ENCODE measurements at places on chromosomes 12 and 14.

DNA sequence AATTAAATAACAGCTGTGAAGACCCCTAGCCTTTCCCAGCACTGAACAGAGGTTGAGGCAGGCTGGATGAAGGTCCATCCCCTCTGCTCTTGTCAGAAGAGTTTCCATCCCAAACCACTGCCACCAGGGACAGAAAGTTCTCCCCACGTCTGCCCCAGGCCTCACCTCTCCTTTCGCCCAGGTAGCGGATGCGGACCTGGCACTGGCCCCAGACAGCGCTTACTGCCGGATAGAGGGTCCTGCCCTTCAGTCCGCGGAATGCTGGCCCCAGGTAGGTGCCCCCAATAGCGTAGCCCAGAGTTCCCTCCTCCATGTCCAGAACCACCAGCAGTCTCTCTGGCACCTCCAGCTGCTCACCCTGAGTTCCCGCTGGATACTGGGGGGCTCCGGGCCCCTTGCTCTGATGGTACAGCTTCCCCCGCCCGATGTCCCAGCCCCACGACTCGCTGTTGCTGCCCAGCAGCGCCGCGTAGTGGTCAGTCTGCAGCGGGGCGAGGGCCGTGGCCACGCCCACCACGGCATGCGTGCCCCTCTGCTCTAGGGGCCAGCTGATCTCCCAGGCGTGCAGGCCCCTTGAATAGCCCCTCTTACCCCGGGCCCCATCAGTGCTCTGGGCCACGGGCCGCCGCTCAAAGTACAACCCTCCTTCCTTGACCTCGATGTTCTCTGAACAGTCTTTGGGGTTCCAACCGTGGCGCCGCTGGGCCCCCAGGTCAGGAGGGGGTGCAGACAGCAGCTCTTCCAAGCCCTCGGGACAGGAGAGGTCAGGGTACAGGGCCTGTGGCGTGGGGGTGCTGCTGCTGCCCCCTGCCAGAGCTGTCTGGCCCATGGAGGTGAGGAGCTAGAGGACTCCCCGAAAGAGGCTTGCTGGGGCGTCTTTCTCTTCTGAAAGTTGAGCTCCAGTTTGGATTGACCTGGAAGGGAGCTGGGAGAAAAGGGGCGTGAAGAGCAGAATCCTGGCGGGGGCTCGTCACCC lies 742 bp downstream of the SPSB2 start:
- peak; percentile 70 for DNase-seq

DNA sequence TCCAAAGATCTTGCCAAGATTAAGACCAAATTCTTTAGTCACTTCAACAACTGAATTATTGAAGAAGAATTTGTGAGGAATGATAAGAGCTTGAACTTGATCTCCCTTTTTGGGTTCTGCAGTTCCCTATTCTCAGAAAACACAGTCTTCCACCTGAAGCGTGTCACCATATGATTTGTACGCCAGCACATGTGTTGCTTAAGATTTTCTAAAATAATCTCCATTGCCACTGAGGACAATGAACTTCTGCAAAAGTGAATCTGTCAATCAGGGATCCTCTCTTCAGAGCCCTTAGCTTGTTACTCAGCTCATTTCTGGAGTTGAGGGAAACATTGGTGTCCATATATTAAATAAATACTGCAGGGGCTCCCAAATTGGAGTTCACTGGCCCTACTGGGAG lies 4.2 kb upstream of the SPIC start:
- DNase-seq: no peak

GRCh38 chr14:80212023-80212397 lies 706 bp upstream of the DIO2 start:
- DNase-seq: no peak

GRCh38 chr12:71303199-71303598 lies 136.4 kb upstream of the LGR5 start:
- DNase-seq: no peak

GRCh38 chr12:41473441-41473840 lies 285.3 kb downstream of the PDZRN4 start:
- no peak for DNase-seq
